ENCODE measurements at places on chromosomes 3 and 15.

GRCh38 chr3:134904241-134904771 is 109.2 kb downstream of the EPHB1 start:
- DNase-seq = no peak

DNA sequence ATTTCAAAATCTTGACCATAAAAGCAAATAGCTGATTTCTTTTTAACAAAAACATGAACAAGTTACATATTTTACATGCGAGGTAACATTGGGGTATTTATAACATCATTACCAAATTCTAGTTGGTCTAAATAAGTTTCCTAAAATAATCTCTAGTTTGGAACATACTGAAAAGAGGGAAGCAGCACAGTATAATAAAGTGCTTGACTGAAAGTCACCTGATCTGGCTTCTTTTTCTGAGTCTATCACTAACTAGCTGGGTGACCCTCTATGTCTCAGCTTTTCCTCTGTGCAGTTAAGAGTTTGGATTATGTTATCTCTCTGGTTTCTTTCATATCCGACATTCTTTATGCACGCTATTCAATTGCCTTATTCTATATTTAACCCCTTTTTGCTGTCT is 19.8 kb upstream of the CNTN4 start:
- DNase-seq = no peak

DNA sequence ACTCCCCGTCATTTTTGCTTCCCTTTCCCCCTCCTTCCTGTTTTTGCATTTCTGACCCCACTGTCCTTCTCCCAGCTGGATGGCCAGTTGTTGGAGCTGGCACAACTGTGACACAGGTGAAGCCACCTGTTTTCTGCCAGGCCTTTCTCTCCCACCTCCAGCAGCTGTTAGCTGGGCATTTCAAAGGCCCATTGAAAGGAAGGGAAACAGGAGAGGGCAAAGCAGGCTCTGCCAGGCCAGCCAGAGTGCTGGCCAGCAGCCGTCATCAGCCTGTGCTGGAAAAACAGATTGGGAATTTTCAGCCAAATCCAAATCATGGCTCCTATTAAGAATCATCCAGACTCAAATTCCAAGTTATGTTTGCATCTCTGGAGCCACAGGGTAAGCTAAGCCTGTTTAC is 155.2 kb upstream of the C2CD4B start:
- DNase-seq = no peak

GRCh38 chr3:152284906-152285305 is 16.2 kb downstream of the MBNL1 start:
- DNase-seq = no peak

DNA sequence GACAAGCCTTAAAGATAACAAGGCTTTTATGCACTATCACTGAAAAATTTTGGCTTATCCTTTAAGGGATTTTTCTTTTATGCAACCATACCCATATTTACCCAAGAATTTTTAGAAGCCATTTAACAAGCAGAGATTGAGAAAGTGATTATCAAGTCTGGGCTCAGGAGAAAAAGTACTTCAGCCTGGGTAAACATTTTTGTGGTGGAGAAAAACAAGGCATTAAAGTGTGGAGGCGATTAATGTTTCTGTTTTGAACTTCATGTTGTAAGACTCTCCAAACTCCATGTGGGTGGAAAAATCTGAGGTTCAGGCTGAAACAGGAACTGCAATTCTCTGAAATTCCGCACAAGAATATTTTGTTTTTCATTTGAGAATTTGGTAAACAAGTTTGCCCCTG is 260.4 kb upstream of the KCNMB2 start:
- no peak for DNase-seq

DNA sequence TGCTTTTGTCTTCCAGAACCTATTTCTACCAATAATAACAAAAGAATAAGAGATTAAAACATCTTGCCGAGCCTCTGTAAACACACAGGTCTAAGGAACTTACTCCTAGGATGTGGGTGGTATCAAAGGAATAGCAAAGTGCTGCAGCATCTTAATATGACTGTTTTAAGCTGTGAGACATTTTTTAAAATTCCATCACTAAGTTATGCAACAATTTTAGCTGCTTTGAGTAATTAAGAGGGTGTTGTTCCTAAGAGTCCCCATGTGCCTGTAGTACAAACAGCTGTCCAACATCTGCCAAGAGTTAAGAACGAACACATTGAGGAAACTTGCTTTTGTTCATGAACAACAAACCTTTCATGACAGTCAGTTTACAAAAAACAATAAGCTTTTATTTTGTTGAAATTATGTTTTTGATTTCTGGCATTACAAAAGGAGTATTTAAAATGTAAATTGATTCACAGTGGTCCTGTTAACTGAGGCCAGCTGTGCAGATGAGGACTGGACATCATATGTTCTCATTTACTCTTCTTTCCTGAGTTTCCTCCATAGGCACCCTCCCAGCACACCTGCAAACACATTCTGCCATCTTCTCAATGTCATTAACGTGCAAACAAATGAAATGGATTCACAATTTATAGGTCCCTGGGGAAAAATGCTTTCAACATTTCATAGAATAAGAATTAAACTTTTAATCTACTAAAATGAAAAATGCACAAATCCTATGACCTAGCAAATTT is 337.3 kb upstream of the ARHGEF26 start:
- DNase-seq = no peak

- DNase-seq = no peak
These were observed 3.7 kb downstream of the SENP7 start for GRCh38 chr3:101509281-101509680.

DNA sequence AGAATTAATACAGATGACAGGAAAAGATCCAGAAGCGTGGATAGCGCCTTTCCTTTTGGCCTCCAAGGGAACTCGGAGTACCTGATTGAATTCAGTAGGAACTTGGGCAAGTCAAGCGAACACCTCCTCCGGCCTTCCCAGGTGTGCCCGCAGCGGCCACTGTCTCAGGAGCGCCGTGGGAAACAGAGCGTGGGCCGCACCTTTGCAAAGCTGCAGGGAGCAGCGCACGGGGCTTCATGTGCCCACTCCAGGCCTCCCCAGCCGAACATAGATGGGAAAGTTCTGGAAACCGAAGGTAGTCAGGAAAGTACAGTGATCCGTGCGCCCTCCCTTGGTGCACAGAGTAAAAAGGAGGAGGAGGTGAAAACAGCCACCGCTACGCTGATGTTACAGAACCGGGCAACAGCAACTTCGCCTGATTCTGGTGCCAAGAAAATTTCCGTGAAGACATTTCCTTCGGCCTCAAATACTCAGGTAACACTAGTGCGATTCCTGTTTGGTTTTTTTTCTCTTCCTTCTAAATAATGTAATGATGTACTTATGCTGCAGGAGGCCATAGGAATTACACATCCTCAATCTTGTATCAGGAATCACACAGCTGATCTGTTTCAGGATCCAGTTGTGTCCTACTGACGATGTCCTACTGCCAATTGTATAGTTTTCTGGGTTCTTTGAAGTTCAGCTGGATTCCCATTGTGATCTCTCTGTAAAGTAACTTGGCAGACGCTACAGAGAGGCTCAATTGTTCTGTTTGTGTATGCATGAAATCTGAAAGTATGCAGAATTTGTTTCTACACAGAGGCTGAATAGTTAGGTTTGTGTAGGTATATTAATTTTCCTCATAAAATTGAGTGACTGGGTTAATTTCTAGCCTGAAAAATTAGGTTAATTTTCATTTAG is 63.1 kb downstream of the CGNL1 start:
- no peak for DNase-seq

DNA sequence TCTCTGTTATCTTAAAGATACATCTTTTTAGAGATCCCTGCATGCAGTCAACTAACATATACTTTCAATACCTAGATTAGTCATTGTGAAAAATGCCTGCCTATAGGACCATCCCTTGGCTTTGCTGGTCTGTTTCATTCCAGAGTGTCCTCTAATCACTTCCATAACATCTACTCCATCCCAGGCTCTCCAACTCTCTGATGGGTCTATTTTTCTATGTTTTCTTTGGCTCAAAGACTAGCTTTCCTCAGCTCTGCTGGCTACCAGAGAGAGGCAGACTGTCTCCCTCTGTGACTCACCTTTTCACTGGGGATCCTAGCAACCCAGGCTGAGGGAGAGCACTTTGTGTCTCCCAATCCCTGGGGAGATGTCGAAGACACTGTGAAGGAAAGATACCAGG is 547.7 kb upstream of the MCTP2 start:
- no peak for DNase-seq

- DNase-seq = no peak
These were observed 184.1 kb downstream of the ZIC4 start for GRCh38 chr3:147222291-147222690.

DNA sequence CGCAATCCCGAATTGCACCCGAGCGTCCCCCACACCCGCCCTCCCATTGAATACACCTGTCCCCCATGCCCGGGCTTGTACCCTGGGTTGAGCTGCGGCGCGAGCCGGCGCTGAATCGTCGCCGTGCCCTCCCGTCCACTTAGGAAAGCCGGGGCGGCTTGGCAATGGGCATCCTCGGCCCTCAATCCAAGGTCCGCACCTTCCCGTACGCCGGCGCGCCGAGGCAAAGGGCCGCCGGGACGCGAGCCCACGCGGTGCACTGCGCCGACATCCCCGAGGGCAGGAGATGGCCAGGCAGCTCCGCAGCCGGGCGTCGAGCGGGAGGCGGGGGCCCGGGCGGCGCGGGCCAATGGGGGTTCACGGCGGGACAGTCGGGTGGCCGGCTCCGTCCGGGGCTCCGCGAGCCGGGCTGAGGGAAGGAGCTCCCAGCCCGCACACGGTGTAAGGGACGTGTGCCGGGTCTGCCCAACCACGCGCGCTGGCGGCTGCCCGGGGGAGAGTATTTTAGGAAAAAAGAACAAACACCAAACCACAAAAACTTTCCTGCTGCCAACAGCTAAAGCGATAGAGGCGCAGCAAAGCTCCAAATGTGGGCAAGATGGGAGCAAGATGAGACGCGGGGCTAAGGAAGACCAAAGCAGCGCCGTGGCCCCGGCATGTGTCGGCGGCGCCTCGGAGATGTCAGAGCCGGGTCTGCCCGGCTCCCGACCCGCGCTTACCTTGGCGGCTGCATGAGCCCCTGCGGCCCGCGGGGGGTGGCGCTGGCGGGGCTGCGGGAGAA is 621 bp downstream of the RGMA start:
- DNase-seq = no peak

DNA sequence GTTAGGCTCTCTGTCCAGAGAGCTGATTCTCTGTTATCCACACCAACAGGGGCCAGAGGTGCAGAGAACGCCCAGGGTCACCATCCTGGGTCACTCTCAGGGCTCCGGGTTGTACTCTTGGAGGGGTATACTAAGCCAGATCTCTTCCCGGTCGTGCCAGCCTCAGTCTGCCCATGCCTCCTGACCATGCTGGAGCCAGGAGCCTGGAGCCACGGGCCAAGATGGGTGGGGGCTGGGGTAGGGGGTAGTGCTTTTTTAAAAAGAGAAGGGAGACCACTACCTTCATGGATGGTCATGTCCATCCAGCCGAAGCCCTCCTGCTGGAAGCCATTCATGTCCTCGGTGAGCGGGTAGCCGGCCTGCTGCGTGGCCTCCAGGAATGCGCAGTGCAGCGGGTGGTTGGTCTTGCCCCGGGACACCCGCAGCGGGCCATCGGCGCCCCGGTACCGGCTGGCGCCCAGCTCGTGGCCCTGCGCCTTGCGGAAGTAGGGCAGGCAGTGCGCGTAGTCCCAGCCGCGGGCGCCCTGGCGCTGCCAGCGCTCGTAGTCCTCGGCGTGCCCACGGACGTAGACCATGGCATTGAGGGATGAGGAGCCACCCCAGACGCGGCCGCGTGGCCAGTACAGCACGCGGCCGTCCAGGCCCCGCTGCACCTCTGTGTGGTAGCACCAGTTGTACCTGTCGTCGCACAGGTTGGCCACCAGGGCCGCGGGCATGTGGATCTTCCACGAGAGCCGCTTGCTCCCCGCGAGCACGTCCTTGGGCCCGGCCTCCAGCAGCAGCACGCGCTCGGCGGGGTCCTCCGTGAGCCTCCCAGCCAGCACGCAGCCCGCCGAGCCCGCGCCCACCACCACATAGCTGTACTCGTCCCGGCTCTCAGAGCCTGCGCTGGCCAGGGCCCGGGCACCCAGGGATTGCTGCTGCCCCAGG is 22.9 kb downstream of the CHDH start:
- peak; percentile 46 for DNase-seq

DNA sequence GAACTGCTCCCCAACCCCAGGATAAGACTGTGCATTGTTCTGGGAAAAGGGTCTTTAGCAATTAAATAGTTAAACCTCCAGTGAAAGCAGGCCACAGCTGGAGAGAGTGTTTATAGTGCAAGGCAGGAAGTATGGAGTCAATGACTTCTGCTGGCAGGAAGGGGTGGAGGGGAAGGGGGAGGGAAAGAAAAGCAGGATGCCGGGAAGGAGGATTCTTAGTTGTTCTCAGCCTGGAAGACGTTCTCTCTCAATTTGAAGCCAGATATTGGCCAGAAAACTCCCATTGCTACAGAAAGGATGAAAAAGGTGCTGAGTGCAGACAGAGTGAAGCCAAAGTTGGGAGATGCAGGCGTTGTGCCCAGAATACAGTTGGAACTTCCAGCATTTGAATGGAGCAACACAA is 35.7 kb upstream of the ACTL6A start:
- DNase-seq = peak; percentile 83

DNA sequence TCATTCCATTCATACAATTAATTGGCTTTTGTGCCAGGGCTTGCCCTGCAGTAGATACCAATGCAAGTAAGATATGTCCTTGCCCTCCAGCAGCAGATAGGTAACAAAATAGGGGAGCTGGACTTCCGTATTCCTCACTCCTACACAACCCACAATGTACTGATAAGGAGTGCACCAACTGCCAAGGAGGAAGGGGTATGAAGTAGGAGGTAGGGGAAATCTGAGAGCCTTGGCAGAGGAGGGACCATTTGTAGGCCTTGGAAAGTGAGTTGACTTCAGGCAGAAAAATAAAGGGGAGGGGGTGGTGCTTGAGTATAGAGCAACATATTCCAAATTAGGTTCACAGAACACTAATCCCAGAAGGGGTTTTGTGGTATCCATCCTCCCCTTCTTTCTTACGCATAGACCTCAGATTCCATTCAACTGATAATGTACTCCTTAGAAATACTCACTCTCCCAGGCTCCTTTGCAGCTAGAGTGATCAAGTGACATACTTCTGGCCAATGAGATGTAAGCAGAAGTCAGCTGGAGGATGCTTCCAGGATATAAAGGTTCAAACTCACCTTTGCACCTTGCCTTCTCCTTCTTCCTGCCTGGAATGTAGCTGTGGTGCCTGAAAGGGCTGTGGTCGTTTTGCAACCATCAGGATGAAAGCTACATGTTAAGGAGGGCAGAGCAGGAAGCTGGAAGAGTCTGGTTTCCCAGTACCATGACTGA is 127.1 kb upstream of the SMAD3 start:
- peak; percentile 14 for DNase-seq

DNA sequence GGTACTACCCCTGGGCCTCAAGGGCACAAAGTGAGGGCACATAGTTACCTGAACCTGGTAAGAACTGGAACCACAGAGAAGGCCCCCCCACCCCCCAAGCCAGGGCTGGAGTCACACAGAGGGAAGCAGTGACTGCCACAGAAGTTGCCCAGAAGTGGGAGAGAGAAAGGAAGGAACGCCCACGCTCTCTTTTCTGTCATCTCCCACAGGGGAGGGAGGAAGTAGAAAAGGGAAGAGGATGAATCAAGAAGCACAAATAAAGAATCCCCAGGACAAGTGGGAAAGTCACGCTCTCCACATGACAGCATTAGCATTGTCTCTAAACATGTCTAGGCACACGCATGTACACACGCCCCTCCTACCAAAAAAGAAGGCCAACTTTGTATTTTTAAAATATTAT is 114.7 kb upstream of the FRMD4B start:
- DNase-seq = no peak

GRCh38 chr3:31268868-31269267 is 263.9 kb upstream of the STT3B start:
- DNase-seq = no peak
